Stomach (tissue), 19 donors: ENCODE measurements at places on chromosomes 2 and 18. TPM values are rescaled to one million over a fixed set of nuclear protein-coding genes. Genes with fewer than 3 reads are reported as not detected.

Gene WIPF1
- 8.8 TPM for polyA plus RNA-seq

Gene CD8B2
- polyA plus RNA-seq: 0.03 TPM

Gene SIX3
- not detected for polyA plus RNA-seq

Gene IL1RL1
- 21.4 TPM for polyA plus RNA-seq

Gene CCDC74B
- 2.4 TPM for polyA plus RNA-seq

Gene UGT1A1
- polyA plus RNA-seq: 0.43 TPM

Gene ST8SIA5
- 0.03 TPM for polyA plus RNA-seq
